ENCODE measurements at places on chromosomes 7 and 10.
A peak's percentile ranks its signal among the peaks of the same experiment; 100 is the strongest.

DNA sequence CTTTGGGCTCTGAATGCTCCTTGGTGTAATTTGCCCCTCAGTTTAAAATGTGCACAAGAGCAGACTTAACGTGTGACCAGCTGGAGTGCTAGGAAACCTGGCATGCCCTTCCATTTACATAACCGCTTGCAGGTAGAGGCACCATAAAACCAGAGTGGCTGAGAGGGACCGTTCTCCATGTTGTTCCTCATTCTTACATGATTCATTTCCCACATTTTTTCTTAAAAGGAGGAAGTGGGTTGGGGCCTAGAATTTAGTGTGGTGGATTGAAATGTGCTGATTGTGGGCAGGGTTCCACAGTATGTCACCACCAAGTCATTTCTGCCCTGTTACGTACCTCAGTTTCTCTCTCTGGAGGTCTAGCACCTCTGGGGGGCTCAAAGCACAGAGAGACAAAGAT lies 375.8 kb upstream of the VSTM2A start:
- DNase-seq, result no peak

- DNase-seq, result no peak
Observed at GRCh38 chr7:27161721-27162560, 3.4 kb downstream of the HOXA9 start.

DNA sequence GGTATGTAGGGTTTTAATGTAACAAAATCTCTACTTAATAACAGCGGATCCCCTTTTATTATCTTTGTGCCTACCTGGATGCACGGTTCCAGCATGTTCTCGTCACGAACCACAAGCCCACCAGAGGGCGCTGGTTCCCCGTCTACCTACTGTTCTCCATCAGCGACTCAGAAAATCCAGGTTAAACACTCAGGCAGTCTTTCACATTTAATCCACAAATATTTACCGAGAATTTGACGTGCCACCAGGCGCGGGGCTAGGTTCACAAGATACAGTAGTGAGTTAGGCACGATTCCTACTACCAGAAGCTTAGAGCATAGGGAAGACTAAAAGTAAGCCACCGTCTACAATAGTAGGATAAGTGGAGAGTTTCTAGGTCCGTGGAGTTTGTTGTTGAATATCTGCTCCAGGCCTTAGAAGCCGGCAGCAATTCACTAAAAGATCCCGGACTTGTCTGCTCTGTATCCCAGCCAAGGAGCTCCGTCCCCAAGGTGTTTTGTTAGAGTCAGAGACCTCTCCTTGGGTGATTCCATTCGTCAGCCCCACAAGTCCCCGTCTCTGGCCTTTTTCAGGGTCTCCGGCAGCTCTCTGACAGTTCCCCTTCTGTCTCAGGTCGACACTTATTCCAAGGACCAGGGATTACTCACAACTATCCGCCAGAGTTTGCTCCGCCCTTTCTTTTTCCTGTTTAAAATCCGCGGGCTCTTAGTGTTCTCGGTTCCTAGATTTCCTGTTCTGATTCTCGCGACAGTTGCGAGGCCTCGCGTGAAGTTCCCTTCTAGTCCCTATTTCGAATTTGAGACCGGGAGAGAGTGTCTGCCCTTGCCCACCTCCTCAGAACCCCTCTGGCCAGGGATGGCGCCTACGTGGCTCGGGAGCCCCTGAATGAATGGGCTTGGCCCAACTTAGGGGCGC lies 1.5 kb upstream of the KAZALD1 start:
- DNase-seq, result peak; percentile 88

- no peak for DNase-seq
Observed at GRCh38 chr10:51468424-51468823, 231.0 kb downstream of the CSTF2T start.

Data from activated CD8-positive, alpha-beta memory T cell treated with anti-CD3 and anti-CD28 coated beads for 1 hour (primary cell).